ENCODE measurements at places on chromosomes 11 and 22.

DNA sequence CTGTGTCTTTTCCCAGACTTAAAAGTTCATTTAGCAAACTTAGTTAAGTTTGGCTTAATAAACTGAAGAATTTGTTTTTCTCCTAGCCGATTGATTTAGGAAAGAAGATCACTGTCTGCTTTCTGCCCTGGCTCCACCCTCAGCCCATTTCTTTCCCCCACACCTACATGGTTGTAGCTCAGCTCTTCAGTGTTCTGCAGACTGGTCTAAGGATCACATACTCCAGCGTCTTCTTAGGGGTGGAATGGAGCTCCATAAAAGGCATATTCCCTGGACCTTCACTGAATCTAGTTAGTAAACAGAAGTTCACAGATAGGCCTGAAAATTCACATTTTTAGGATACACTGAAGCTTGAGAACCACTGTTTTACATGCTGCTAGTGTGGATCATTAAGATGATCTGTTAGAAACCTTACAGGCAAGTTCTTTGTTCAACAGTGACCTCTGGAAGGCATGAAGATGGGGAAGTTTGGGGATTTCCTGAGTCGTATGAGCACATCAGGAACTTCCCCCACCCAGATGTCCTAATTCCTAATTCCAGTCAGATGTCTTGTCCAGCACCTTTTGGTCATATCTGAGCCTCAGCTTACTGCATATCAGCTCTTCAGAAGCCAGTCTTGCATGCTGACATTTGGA is 16.8 kb downstream of the PIWIL4 start:
- H3K4me1 ChIP-seq = peaks cover 14% of the 10 kb centered on the region
- no peaks in the 10 kb centered on the region for H3K27me3 ChIP-seq
- no peak for DNase-seq

DNA sequence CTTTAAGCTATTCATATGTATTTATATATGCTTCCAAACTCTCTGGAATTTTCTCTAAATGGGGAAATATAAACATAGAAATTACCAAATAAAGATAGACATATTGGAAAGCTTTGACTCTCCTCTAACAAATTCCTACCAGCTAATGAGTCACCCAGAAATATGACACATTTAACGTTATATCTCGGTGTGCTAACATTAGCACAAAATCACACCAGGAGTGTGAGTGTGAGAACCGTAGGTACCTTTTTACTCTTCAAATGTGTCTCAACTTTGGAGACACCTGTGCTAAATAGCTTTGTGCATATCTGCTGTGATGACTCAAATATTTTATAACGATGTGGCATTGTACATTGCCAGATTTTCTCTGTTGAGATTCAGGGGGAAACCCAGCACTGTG is 714.4 kb downstream of the METTL15 start:
- H3K27me3 ChIP-seq = no peaks in the 10 kb centered on the region
- no peak overlapping the region for H3K4me3 ChIP-seq
- H3K27ac ChIP-seq = no peak overlapping the region
- H3K4me1 ChIP-seq = no peaks in the 10 kb centered on the region
- DNase-seq = no peak

DNA sequence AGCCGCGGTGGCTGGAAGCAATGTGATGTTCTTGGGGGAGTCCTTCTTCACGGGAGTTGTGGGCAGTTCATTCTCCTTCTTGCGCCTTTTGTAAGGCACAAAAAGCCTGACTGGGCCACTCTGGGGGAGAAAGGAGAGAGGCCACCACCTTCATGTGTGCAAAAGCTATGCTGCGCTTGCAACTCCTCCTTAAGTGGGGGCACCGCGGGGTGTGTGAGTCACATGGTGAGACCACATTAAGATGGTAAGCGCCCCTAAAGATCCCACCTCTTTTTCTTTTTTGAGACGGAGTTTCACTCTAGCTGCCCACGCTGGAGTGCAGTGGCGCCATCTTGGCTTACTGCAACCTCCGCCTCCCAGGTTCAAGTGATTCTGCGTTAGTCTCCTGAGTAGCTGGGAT is 14.1 kb downstream of the DEAF1 start:
- DNase-seq = no peak
- no peak overlapping the region for H3K27ac ChIP-seq
- H3K4me1 ChIP-seq = no peaks in the 10 kb centered on the region
- H3K4me3 ChIP-seq = no peak overlapping the region

GRCh38 chr11:131829725-131830124 is 459.3 kb downstream of the NTM start:
- H3K4me3 ChIP-seq = no peak overlapping the region
- H3K27ac ChIP-seq = no peak overlapping the region
- H3K4me1 ChIP-seq = no peaks in the 10 kb centered on the region
- H3K27me3 ChIP-seq = no peaks in the 10 kb centered on the region
- no peak for DNase-seq

- H3K27me3 ChIP-seq = no peaks in the 10 kb centered on the region
- DNase-seq = no peak
- no peak overlapping the region for H3K27ac ChIP-seq
- peaks cover 3% of the 10 kb centered on the region for H3K4me1 ChIP-seq
Observed at GRCh38 chr22:28407645-28408044, 272.0 kb downstream of the TTC28 start.

GRCh38 chr11:19370100-19370861 is 129.5 kb upstream of the E2F8 start:
- no peaks in the 10 kb centered on the region for H3K4me1 ChIP-seq
- no peaks in the 10 kb centered on the region for H3K36me3 ChIP-seq
- no peak overlapping the region for H3K27ac ChIP-seq
- DNase-seq = no peak
- H3K27me3 ChIP-seq = peaks cover 7% of the 10 kb centered on the region

DNA sequence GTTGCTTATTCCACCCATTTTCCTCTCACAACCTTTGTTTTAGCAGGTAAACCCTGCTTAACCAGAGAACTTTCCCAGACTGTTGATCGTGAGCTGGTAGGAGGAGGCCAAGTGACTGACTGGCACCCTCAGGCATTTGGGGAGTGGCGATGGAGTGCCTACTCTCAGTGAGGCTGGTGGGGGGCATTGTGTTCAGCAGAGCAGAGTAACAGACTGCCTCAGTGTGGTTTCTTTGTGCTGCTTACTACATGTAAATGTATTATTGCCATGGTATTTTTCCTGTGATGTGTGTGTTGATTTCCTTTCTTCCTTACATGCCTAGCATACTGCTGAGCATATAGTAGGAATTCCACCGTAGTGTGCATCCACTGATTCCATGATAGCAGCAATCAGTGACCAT is 2.6 kb downstream of the MARK2 start:
- H3K36me3 ChIP-seq = peaks cover 10% of the 10 kb centered on the region
- peak overlapping the region; percentile 97 for H3K4me3 ChIP-seq
- no peak for DNase-seq
- no peak overlapping the region for H3K27ac ChIP-seq

GRCh38 chr11:86717817-86718501 is 45.5 kb upstream of the ME3 start:
- H3K36me3 ChIP-seq = no peaks in the 10 kb centered on the region
- H3K27ac ChIP-seq = no peak overlapping the region
- no peak for DNase-seq
- H3K27me3 ChIP-seq = peaks cover 6% of the 10 kb centered on the region
- H3K4me1 ChIP-seq = no peaks in the 10 kb centered on the region

GRCh38 chr22:40027191-40028097 is 32.7 kb downstream of the FAM83F start:
- H3K27ac ChIP-seq = no peak overlapping the region
- no peaks in the 10 kb centered on the region for H3K27me3 ChIP-seq
- DNase-seq = no peak
- H3K4me1 ChIP-seq = peaks cover 2% of the 10 kb centered on the region
- H3K36me3 ChIP-seq = no peaks in the 10 kb centered on the region

GRCh38 chr22:36840106-36840505 is 20.7 kb upstream of the NCF4 start:
- no peak for DNase-seq
- no peak overlapping the region for H3K4me3 ChIP-seq
- H3K36me3 ChIP-seq = no peaks in the 10 kb centered on the region
- peaks cover 9% of the 10 kb centered on the region for H3K27me3 ChIP-seq
- no peak overlapping the region for H3K27ac ChIP-seq

GRCh38 chr11:114077482-114078305 is 18.2 kb downstream of the ZBTB16 start:
- peaks cover 1% of the 10 kb centered on the region for H3K36me3 ChIP-seq
- H3K27ac ChIP-seq = peak overlapping the region; percentile 22
- H3K4me3 ChIP-seq = peak overlapping the region; percentile 33
- peaks cover 69% of the 10 kb centered on the region for H3K4me1 ChIP-seq
- peaks cover 4% of the 10 kb centered on the region for H3K27me3 ChIP-seq

GRCh38 chr11:76885390-76886097 is 24.8 kb downstream of the ACER3 start:
- H3K4me3 ChIP-seq = no peak overlapping the region
- peak; percentile 25 for DNase-seq
- no peak overlapping the region for H3K27ac ChIP-seq
- H3K4me1 ChIP-seq = peaks cover 9% of the 10 kb centered on the region
